ENCODE measurements at places on chromosomes 13 and 19.

GRCh38 chr13:35618565-35619083 lies 142.1 kb upstream of the MAB21L1 start:
- DNase-seq: no peak

DNA sequence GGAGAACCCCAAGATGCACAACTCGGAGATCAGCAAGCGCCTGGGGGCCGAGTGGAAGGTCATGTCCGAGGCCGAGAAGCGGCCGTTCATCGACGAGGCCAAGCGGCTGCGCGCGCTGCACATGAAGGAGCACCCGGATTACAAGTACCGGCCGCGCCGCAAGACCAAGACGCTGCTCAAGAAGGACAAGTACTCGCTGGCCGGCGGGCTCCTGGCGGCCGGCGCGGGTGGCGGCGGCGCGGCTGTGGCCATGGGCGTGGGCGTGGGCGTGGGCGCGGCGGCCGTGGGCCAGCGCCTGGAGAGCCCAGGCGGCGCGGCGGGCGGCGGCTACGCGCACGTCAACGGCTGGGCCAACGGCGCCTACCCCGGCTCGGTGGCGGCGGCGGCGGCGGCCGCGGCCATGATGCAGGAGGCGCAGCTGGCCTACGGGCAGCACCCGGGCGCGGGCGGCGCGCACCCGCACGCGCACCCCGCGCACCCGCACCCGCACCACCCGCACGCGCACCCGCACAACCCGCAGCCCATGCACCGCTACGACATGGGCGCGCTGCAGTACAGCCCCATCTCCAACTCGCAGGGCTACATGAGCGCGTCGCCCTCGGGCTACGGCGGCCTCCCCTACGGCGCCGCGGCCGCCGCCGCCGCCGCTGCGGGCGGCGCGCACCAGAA lies 1.1 kb downstream of the SOX1 start:
- no peak for DNase-seq

GRCh38 chr19:38912600-38913514 lies 871 bp upstream of the CCER2 start:
- no peak for DNase-seq

- no peak for DNase-seq
Measured at GRCh38 chr13:58207501-58207900, 576.0 kb downstream of the PCDH17 start.

GRCh38 chr13:35797991-35798390 lies 321.5 kb upstream of the MAB21L1 start:
- no peak for DNase-seq

DNA sequence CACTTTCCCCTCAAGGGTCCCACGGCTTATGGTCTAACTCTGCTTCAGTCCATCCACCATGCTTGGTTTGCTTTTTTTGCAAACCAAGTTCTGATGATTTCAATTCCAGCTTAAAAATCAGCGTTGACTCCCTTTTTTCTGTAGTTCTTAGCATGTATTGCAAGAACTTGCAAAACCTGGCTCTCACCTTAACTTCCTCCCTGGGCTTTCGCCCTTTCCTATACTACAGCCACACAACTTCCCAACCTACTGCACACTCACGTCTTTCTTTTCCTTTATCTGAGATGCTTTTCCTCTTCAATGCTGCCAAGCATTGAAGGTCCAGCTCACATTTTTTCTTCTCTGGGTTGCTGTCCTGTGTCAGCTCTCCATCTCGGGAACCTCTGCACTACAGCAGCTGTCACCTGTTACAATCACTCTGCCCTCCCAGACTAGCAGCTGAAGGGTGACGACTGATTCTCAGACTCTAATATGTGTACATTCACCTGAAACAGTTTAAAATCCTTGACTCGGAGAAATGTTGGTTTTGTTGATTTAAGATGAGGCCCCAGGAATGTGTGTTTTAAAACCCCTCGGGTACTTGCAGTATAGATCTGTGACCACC lies 143.7 kb downstream of the FREM2 start:
- DNase-seq: no peak

DNA sequence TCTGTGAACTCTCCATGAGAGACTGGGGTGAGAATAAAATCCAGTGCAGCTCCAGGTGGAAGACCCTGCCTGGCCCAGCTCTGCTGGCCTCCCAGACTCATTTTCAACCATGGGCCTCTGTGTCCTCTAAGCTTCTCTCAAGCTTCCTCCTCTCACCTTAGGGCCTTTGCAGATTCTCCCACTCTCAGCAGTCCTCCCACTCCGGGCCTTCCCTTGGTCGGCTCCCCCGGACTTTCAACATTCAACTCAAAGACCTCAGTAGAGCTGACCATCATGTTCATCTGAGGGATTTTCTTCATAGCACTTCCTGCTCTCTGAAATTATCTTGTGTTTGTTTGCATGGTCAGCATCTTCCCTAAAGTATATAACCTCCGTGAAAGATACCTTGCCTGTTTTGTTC lies 370.5 kb upstream of the ZNF507 start:
- no peak for DNase-seq

GRCh38 chr19:2902590-2903218 lies 2.0 kb downstream of the ZNF57 start:
- no peak for DNase-seq

DNA sequence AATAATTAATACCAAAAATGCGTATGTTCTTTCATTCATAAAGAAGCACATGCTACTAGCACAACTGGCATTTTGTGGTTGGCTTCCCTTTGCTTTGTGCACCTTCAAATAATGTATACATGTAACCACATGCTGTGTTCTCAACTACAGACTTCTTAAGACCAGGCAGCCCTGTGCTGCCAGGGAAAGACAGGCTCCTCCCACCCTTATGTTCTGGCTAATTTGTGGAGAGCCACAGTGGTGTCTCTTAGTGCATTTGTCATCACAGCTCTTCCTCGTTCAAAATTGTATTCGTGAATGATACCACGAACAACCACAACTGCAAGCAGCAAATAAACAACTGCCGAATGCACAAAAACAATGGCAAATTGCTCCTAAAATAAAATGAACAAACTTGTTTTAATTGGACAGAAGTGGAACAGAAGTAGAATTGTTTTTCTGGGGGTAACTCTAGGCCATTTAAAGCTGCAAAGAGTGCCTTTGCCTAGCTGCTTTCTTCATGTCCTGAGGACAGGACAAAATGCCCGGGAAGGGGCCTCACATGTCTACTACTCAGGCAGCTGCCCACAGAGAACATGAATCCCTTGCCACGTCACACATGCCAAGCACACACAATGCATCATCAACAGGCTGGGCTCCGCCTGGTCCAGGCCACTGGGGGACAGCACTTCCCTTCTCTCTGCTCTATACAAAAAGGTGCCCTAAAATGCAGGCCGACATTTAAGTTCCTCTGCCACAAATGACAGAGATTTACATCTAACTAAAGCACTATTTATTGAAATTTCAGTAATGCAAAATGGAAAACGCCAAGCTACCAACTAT lies 21.7 kb downstream of the IRS2 start:
- DNase-seq: no peak

DNA sequence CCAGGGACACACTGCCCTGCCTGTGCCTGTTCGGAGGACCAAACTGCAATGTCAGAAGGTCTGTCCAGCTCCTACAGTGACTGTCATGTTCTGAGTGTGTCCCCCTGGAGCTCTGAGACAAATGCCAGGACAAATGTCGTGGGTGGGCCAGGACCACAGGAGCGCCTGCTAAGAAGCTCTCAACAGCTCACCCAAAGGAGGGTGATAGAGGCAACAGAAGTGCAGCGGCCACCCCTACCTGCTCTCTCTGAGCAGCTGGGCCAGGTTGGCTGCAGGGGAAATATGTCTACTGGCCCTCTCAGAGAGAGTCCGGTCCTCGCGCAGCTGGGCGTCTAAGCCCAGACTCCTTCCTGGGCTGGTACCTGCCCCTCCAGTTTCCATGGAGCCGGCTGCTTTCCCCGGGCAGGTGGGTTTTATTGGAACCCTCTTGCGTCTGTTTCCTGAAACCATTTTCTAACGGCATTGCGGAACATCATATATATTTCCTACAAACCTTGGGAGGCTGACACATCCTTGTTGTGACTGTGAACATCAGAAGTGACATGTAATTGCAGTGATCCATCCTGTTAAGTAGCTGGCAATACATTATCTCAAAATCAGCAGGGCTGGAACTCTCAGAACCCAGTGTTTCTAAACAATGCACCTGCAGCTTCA lies 78.1 kb downstream of the CHST8 start:
- no peak for DNase-seq

GRCh38 chr13:51980908-51981307 lies 30.3 kb downstream of the ATP7B start:
- no peak for DNase-seq

DNA sequence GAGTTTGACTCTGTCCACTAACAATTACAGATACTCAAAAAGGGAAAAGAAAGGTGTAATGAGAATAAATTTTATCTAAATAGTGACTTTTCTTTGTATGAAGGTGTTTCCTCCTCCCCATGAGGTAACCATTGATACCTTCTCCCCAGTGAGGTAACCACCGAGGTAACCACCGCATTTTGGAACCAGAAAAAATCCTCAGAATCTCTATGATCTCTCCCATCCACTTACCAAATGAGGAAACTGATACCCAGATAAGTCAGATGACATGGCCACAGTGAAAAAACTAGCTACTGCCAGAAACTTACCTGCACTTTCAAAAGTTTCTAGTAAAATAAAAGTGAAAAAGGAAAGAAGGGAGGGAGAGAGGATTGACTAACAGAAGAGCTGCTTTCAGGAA lies 124.0 kb upstream of the FNDC3A start:
- DNase-seq: no peak

- peak; percentile 20 for DNase-seq
Measured at GRCh38 chr19:55118401-55118991, 1.1 kb upstream of the PPP1R12C start.

GRCh38 chr19:19662344-19662743 lies 1.1 kb downstream of the ATP13A1 start:
- no peak for DNase-seq

DNA sequence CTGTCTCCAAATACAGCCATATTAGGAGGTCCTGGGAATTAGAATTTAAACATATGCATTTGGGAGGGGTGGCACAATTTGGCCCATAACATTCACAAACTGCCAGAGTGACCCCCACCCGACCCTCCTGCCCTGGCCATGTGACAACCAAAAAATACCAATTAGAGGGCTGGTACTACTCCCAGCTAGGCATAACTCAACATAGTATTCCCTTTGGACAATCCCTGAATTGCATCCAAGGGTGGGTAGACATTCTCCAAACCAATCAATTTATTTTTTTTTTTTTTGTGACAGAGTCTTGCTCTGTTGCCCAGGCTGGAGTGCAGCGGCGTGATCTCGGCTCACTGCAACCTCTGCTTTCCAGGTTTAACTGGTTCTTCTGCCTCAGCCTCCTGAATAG lies 29.8 kb downstream of the CLEC17A start:
- no peak for DNase-seq

- DNase-seq: no peak
Measured at GRCh38 chr19:615619-616018, 17.7 kb downstream of the POLRMT start.

- no peak for DNase-seq
Measured at GRCh38 chr13:85417807-85418206, 381.4 kb downstream of the SLITRK6 start.

DNA sequence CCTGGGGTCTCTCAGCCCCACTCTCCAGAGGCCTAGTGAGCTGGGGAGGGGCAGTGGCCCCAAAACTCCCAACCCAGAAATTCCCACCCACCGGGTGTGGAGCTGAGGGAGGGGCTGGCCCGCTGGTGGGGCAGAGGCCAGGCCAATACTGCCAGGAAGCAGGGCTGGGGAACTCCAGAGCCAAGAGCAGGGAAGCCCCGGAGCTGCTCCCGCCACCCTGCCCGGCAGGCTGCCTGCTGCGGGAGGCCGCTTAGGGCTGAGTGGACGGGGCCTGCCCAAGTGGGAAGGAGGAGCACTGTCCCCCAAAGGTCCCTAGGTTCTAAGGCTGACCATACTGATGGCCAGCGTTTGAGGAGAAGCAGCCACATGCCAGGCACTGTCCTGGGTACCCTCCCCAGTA lies 13.0 kb upstream of the RELB start:
- DNase-seq: no peak

GRCh38 chr19:42066075-42066754 lies 3.8 kb downstream of the GRIK5 start:
- no peak for DNase-seq

DNA sequence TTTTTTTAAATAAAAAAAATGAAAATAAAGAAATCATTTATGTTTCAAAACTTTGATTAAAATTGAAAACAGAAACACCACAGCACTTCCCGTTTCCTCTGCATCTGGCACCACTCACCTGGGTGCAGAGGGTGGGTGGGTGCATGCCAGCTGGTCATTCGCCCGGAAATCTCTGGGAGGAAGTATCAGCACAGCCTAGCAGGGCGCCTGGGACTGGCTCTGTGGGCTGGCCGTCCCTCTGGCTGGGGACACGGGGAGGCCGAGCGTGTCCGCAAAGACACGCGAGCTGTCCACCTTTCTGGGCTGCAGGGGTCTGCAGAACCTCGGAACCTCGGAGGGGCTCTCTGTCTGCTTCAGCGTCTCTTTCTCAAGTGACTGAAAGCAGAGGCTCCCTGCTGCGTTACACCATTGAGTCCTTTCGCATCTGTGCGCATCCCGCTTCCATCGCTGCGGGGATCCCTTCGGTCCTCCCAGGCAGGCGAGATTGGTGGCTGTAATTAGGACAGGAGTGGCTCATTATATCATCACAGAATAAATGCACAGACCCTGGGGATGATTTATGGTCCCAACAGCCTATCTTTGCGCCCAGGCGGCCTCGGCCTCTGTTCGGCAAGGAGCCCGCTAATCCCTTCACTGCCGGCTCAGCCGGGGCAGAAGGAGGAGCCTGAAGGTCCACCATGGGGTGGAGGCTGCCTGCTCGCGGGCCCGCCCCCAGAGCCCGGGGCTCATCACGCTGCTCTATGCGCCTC lies 17.2 kb downstream of the CRTC1 start:
- DNase-seq: peak; percentile 62
